ENCODE measurements at places on chromosomes 12 and 14.
A peak's percentile ranks its signal among the peaks of the same experiment; 100 is the strongest.

GRCh38 chr14:96400495-96400894 lies 8.6 kb downstream of the AK7 start:
- no peak for DNase-seq

DNA sequence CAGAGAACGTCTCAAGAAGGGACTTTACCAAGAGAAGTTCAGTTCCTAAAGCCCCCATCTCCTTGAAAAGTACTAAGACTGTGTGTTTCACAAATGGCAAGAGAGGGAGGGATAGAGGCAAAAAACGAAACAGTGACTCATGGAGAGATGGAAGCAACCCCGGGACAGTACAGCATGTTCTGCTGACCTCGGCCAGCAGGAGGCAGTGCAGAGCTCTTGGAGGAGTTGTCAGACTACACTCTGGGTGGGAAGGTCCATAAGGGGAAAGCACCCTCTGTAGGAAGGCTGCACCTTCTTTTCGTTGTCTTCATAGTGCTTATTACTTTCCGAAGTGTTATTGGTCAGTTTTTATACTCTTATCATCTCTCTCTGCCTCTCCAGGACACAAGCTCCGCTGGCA lies 525.2 kb upstream of the CCDC196 start:
- DNase-seq: peak; percentile 12

DNA sequence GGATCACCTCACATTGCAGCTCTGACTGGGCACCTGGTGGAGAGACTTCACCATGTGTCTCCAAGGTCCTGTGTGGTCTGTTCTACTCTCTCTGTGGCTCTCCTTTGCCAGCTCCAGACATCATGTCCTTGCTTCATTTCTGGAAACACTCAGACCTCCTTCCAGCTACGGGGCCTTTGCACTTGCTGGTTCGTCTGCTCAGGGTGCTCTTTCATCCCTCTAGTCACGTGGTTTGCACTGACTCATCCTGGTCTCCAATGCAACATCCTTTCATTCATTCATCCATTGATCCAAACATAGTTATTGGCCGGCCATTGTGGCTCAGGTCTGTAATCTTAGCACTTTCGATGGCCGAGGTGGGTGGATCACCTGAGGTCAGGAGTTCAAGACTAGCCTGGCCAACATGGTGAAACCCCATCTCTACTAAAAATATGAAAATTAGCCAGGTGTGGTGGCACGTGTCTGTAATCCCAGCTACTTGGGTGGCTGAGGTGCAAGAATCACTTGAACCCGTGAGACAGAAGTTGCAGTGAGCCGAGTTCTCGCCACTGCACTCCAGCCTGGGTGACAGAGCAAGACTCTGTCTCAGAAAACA lies 23.9 kb upstream of the CCDC63 start:
- no peak for DNase-seq

GRCh38 chr12:56510786-56511185 lies 10.8 kb upstream of the RBMS2 start:
- DNase-seq: no peak

- DNase-seq: peak; percentile 69
Observed at GRCh38 chr14:75428230-75429104, 645 bp downstream of the JDP2 start.
